Fibroblast of mammary gland (primary cell): ENCODE measurements at places on chromosomes 6 and 20.

DNA sequence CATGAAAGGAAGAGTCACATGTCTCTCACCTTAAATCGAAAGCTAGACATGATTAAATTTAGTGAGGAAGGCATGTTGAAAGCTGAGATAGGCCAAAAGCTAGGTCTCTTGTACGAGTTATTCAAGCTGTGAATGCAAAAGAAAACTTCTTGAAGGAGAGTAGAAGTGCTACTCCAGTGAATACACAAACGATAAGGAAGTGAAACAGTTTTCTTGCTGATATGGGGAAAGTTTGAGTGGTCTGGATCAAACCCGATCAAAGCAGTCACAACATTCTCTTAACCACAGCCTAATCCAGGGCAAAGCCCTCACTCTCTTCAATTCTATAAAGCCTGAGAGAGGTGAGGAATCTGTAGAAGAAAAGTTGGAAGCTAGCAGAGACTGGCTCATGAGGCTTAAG lies 1.9 kb upstream of the TPD52L1 start:
- DNase-seq = no peak

DNA sequence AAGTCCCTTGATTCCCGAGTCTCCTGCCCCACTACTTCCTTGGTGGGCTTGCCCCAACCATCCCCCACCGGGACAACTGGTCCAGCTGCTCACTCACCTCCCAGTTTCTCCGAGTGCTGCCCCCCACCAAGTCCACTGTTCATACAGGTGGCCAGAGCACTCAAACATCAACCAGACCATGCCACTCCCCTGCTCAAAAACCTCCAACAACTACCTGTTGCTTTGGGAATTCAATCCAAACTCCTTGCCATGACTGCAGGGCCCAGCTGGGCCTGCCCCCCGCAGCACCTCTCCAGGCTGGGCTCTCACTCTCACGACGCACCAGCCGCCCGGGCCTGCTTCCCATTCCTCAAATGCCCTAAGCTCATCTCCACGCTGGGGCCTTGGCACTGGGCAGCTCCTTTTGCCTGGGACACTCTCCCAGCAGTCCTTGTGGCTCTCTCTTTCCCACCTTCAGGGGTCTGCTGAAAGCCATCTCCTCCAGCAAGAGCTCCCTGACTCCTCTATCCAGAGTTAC lies 97.5 kb downstream of the NFATC2 start:
- no peak for DNase-seq

GRCh38 chr6:156851454-156851921 lies 74.3 kb downstream of the ARID1B start:
- no peak for DNase-seq

DNA sequence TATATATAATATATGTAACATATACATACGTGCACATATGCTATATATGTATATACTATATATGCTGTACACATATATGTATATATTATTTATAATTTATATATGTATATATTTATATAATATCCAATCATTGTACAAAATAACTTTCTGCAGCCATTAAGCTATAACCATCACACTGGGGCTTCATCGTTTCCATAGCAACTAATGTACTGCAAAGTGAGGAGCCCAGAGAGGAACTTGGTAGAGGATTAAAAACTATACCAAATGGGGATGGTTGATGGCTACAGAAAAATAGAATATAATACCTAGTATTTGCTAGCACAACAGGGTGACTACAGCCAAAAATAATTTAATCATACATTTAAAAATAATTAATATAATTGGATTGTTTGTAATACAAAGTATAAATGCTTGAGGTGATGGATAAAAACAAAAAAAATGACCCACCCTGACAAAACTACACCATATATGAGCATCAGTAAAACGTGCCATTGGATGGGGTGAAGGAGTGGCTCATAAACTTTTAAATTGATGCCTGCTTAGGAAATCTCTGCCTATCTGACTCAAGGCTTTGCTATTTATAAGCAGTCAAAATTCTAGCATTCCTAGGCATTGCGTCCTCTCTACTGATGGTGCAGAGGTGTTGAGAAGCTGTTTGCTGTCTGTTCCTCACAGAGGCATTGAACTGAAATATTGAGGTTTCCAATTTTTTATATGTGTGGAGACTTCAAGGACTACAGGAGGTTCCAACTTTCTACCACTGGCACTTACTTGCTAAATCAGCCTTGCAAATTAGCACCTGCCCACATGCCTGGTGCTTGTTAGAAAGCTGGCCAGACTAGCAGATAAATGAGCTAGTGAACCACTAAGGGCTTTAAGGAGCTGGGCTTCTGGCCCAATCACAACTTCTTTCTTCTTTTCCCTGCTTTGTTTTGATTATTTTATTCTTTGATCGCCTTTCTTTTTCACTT lies 190.1 kb downstream of the SCP2D1 start:
- no peak for DNase-seq

GRCh38 chr6:167949121-167949684 lies 48.3 kb upstream of the KIF25 start:
- no peak for DNase-seq

DNA sequence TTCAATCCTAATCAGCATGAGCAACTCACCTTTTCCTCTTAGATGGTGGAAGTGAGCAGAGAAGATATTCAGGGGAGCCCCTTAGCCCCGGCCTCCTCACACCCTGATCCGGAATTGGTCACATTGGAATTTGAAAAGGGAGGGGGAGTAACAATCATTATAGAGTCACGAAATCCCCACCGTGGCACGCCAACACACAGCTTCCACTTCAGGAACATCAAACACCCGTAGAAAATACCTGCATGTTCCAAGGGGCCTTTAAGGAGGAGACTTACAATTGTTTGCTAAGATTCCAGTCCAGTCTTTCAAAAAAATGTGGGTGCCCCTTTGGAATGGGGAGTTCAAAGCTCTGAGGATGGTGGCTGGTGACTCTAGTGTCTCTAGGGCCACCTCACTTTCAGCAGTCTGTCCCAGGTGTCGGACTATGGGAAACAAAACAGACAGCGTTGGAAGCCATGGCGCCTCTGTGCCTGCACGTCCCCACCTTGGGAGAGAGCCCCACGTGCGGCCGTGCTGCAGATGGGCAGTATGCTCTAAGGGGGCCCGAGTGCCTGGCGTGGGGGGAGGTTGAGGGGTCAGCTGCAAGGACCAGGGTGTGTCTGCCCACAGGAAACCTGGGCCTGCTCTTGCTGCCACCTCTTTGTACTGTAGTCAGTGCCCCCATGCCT lies 2.4 kb downstream of the CD93 start:
- DNase-seq = no peak

GRCh38 chr6:167078745-167079144 lies 44.2 kb upstream of the CCR6 start:
- DNase-seq = no peak

DNA sequence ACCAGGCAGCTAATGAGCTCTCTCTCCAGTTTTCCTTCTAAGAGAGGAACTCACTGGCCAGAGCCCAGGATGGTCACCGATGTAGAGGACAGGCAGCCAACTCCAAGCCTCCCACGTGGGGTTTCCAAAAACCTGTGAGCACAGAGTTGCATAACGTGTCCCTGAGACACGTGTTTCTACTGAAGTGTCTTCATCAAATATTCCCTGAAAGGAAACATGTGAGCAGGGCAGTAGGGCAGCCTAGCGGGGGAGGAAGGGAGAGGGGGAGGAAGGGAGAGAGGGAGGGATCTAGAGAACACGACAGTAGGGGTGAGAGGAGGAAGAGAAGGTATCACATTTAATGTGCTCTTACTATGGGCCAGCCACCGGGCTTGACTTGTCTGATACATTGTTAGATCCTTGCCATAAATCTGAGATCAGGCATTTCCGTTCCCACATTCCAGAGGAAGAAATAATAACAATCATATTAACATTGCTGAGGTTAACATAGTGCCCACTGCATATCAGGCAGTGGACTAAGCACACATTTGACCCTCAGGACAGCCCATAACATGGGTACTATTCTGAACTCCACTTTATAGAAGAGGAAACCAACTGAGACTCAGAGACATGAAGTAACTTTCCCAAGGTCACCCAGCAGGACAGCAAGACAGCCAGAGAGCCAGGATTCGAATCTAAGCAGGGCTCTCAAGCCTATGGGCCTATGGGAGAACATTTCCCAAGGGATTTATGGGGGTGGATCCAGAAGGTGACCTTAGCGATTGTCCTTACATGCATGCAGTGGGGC lies 4.5 kb upstream of the SYS1 start:
- peak; percentile 91 for DNase-seq

DNA sequence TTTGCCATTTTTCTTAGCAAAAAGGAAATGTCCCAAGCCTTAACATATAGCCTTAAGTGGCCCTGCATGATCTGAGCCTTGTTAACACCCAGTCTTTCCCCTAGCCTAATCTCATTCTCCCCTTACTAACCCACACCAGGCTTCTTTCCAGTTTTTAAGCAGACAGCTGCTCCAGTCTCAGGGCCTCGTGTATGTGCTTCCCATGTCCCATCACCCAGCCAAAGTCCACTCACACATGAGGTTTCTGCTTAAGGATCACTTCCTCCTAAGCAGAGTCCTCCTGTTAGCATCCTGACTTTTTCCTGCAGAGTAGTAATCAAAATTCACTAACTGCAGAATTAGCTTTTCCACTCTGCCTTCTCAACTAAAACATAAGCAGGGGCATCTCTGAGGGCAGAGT lies 96.1 kb downstream of the SMLR1 start:
- no peak for DNase-seq

DNA sequence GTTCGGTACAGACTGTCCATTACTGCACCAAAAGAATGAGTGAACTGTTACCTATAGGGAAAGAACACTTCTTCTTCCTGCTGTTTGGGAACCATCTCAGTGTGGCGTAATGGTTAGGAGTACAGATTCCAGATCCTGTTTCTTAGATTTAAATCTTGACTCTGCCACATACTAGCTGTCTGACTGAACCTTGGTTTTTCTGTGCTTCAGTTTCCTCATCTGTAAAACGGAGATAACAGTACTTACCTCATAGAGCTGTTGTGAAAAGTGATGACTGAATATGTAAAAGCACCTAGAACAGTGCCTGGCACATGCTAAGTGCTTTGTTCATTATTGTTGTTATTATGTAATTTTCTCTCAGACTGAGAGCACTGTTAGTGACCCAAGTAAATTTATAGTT lies 39.8 kb downstream of the STX11 start:
- DNase-seq = no peak

DNA sequence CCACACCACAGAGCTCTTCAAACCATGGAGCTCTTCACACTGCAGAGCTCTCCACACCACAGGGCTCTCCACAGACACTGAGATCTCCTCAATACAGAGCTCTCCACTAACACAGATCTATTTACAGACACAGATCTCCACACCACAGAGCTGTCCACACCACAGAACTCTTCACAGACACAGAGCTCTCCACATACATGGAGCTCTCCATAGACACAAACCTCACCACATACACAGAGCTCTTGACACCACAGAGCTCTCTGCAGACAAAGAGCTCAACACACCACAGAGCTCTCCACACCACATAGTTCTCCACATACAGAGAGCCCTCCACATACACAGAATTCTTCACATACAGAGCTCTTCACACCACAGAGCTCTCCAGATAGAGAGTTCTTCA lies 53.0 kb downstream of the ERMARD start:
- DNase-seq = no peak

- DNase-seq = peak; percentile 74
These were observed 52.3 kb upstream of the IFNGR1 start for GRCh38 chr6:137271245-137272183.

- DNase-seq = no peak
These were observed 135.7 kb downstream of the EYA2 start for GRCh38 chr20:47030271-47030810.

DNA sequence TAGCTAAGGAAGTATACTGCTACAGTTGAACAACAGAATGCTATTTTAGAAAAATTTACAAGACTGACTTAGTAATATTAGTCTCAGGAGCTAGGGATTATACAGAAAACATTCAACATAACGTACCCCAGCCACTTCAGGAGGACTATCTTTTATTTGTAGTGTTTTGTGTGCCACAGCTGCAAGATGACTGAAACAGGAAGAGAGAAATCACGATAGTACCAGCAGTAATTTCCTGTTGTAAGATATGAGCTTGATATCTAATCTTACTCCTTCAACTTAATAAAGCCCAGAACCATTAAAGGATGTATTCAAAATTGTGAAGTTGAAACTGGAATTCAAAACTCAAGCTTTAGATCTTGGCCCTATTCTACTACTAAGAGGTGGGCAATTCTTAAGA lies 42.1 kb downstream of the SLC35A1 start:
- DNase-seq = no peak

- no peak for DNase-seq
These were observed 45.7 kb upstream of the RNF24 start for GRCh38 chr20:4060856-4061695.

DNA sequence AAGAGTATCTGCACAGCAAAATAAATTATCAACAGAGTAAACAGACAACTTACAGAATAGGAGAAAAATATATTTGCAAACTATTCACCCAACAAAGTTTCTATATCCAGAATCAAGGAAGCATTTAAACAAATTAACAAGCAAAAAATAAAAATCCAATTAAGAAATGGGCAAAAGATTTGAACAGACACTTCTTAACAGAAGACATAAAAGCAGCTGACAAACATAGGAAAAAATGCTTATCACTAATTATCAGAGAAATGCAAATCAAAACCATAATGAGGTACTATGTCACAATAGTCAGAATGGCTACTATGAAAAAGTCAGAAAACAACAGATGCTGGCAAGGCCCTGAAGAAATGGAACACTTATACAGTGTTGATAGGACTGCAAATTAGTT lies 434.2 kb upstream of the ADGRB3 start:
- DNase-seq = no peak

DNA sequence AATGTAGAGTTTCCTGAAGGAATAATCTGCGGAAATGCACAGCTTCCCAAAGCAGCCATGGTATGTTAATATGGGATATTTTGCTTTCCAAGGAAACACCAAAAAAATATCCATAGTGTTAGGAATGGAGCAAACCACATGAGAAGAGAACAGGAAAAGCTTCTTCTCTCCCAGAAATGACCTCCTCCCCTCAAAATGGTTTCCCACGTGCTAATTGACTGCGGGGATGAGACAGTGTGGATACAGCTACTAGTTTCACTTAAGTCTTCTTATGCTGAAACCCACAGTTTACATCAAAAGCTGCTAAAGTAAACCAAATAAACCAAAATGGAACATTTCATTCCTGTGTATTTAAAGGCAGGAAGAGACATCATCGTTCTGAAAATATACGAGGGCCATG lies 69.4 kb downstream of the FYN start:
- DNase-seq = no peak

DNA sequence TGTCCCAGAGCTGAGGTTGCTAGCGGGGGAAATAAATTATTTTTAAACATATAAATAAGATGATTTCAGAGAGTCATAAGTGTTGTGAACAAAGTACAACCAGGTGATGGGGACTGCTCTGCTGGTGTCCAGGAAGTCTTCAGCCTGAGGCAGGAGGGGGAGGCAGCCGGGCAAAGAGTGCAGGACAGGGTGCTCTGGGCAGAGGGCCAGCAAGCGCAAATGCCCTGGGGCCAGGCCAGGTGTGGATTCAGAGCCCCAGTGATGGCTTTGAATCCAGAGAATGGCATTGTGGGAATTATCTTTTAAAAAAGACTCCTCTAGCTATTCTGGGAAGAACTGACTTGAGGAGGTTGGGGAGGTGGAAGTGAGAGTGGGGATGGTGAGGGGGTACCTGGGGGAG lies 1.6 kb downstream of the CLPSL1 start:
- DNase-seq = no peak
